ENCODE measurements at places on chromosomes 7 and 10. TPM values are rescaled to one million over a fixed set of nuclear protein-coding genes. Genes with fewer than 3 reads are reported as not detected.

TM9SF3 gene
- 75.4 TPM for total RNA-seq

NRAP gene
- 826 TPM for total RNA-seq

EVX1 gene
- total RNA-seq = not detected

TLX1 gene
- not detected for total RNA-seq

POM121 gene
- 16.9 TPM for total RNA-seq

ECHS1 gene
- total RNA-seq = 226 TPM

Measured in left ventricle myocardium superior (tissue), 1 donor.